Activated CD4-positive, alpha-beta T cell treated with anti-CD3 and anti-CD28 coated beads, Interleukin-2, amount 50 U/mL, for 4 hours (primary cell): ENCODE measurements at places on chromosomes 13 and 19.

DNA sequence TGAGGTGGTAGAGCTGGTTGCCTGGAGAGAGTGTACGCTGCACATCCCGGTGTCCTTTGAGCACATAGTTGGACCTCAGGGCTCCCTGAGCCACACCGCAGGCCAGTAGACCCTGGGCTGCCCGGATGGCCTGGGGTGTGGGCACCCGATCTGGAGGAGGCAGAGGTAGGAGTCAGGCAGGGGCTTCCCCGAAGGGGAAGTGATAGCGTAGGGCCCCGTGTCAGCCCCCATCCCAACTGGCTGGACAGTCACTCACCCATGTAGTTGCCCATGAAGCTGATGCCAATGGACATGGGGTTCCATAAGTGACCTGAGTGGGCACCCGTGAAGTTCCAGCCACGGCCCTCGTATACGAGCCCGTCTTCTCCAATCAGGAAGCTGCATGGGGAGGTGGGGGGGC is 3.6 kb downstream of the PGLYRP1 start:
- no peak for DNase-seq

GRCh38 chr13:34419025-34419424 is 523.0 kb upstream of the NBEA start:
- no peak for DNase-seq

DNA sequence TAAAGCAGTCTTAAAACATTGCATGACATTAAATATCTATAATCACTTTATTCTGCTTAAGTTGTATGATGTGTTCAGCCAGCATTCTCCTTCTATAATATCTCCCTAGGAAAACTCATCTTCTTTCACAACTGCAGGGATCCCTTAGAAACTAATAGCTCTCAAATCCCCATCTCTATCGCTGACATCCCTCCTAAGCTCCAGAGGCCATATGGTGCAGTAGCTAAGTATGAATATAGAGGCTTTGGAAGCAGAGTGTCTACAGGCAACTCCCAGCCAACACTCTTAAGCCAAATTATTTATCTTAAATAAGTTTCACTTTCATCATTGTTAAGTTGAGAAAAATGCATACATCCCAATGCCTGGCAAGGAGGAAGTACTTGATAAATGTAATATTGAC is 349.5 kb upstream of the MIR17HG start:
- no peak for DNase-seq

- DNase-seq = no peak
Observed at GRCh38 chr19:56084835-56085536, 36.1 kb downstream of the ZNF787 start.

DNA sequence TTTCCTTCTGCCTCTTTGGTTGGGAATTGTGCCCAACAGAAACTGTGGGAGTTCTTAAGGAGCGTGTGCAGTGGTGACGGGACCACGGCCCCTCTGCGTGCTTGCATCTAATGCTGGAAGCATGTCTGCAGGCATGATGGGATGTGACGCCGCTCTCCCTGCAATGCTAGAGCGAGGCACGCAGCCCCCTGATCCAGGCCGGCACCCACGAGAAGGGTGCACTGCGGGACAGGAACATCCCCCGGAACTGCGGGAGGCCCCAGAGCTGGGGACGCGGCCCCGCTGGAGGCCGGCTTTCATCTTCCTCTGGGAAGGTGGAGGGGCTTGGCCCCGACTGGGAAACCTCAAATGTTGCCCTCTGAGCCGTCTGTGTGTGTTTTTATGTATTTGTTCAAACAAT is 32.7 kb downstream of the TMEM255B start:
- no peak for DNase-seq

GRCh38 chr19:10683064-10683426 is 18.2 kb upstream of the QTRT1 start:
- no peak for DNase-seq

DNA sequence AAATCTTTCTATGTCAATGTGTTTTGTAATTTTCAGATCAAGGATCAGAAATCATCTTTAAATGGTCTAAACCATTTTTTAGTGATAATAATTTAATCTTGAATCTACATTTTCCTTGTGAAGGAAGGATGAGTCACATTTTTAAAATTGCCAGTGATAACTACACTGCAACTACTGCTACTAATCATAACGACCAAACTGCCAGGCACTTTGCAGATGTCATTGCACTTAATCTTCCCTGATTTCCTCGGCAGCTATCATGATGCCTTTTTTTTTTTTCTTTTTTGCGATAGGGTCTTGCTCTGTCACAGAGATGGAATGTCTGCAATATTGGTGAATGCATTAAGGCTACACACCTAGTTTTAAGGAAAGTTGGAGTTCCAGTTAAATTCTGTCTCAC is 41.4 kb upstream of the SLC10A2 start:
- DNase-seq = no peak

DNA sequence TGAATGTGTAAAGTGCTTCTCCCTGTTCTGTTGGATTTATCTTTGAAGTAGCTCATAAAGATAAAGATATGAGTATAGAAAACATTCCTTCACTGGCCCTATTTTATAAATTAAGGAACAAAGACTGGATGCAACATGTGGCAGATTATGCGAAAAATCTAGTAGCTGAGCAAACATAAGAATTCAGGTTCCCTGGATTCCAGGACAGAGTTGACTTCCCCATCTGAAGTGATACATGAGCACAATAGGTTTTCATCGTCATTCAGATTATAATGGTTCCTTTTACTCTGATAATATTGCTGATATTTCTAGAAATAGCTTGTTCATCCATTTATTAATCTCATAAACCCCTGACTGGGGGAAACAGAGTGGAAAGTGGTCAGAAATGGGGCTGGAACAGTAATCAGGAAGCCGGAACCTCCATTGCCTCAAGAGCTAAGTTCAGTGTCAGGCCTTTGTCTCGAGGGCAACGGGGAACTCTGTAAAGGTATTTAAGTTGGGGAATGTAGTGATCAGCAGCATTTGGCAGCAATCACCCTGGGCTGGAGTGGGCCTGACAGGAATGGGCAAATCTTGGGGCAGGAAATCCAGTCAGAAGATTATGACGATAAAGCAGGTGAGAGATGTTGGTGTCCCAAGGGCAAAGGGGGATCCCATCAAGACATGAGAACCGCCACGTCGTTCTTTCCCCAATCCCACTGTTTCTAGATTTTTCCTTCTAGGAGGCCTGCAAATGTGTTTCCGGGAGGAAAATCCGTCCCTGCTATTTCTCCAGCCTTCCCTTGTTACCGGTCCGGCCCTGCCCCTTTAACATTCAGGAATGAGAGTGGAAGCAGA is 232.5 kb upstream of the SERP2 start:
- DNase-seq = no peak

GRCh38 chr13:87981416-87981815 is 310.2 kb downstream of the SLITRK5 start:
- DNase-seq = no peak

DNA sequence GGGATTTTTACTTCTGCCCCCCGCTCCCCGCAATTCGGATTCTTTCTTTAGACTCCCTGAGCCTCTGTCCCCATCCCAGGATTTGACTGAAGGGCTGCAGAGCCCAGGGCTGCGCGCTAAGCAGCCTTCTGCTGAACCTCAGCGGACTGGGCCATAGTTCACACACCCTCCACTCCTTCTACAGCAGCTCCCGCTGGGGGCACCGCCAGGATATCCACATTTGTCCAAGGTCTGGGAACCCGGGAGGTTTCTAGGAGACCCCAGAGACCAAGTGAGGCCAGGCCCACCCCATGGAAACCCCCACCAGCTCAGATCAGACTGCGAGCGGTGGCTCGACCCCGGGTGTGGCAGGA is 463.3 kb downstream of the ITGBL1 start:
- DNase-seq = no peak

DNA sequence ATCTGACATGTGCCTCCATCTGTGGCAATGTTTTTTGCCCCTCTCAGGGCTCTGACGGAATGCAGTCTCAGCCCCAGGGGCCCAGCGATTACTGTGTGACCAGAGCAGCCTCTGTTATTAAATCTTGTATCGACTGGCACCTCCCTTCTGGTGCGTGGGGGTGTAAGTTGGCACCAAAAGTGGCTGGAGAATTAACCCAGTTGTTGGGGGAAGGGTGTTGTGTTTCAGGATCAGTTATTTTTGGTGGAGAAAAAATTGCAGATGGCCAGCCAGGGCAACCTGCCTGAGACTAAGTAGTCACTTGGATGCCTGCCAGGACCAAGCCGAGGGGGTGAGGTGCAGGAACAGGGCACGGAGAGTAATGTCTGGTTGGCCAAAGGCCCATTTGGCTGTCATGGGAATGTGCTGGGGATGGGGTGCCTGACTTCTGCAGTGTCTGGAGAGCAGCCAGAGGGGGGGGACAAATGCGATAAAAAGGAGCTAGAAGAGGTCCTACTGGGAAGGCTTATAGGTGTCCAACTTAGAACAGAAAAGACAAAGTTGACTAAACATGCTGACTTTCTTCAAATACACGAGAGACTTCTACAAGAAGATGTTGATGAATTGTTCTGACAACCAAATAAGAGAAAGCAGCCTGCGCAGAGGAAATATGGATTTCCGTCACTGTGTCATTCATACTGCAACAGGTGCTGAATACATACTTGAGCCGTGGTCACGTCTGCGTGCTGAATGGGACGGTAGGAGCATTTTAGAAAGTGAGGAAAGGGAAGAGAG is 69.8 kb downstream of the SIAH3 start:
- DNase-seq = no peak

DNA sequence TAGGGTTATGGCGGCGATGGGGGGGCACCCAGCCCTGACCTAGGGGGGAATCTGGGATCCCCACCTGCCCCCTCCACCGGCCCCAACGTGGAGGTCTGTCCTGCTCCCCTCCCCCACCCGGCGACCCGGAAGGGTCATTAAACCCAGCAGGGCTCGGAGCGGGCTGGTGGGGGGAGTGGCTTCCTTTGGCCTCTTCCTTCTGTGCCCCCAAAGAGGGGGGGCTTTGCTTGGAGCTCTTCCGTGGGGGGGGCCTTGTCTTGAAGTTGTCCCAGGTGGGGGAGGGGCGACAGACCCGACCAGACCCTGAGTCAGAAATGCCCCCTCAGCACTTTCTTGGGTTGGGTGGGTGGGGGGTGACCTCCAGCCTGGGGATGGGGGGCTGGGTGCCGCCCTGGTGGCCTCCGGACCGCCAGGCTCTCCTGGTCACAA is 1.5 kb downstream of the ARID3A start:
- DNase-seq = no peak

DNA sequence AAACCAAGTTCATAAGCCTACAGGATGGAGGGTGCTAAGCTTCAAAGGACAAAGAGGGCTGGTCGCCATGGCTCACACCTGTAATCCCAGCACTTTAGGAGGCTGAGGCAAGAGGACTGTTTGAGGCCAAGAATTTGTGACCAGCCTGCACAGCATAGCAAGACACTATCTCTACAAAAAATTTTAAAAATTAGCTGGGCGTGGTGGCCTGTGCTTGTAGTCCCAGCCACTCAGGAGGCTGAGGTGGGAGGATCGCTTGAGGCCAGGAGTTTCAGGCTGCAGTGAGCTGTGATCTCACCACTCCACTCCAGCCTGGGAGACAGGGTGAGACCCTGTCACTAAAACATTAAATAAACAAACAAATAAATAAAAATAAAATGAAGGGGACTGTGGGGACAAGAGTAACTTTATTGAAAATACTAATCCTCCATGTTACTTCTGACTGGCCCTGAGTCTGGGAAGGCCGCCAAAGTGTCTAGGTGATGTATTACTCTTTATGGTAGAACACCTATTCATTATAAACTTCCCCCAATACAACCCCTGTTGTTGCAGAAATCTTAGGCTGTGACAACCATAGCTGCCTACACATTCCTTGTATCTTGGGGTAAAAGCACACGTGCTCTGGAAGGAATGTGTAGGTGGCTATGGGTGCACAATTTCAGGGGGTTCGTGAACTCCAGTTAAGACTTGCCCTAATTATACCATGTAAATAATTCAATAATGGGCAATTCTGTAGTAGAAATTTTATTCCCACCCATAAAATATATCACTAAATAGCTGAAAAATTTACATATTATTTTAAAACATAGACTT is 14.6 kb upstream of the URAD start:
- no peak for DNase-seq

DNA sequence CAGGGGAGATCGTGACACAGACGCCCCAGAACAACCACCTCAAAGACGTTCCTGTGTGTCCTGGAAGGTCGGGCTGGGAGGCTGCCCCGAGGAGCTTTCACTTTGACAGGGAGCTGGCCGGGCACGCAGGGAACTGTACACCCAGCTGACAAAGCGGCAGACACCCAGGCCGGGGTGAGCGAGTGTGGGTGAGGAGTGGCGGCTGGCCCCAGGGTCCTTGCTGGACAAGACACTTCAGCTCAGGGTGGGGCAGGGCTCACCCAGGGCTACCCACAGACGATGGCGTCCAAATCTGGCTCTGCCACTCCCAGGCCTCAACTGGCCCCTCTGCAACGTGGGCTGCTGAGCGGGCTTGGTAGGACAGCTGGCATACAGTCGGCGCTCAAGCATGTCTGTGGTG is 2.0 kb downstream of the FGF22 start:
- DNase-seq = no peak

- DNase-seq = no peak
Observed at GRCh38 chr13:94204946-94205345, 274.5 kb downstream of the DCT start.

- peak; percentile 61 for DNase-seq
Observed at GRCh38 chr19:23283925-23284324, 33.7 kb upstream of the ZNF724 start.

- peak; percentile 69 for DNase-seq
Observed at GRCh38 chr19:54188215-54188871, 1.0 kb downstream of the MBOAT7 start.

- DNase-seq = no peak
Observed at GRCh38 chr13:37686501-37686900, 87.9 kb upstream of the POSTN start.

DNA sequence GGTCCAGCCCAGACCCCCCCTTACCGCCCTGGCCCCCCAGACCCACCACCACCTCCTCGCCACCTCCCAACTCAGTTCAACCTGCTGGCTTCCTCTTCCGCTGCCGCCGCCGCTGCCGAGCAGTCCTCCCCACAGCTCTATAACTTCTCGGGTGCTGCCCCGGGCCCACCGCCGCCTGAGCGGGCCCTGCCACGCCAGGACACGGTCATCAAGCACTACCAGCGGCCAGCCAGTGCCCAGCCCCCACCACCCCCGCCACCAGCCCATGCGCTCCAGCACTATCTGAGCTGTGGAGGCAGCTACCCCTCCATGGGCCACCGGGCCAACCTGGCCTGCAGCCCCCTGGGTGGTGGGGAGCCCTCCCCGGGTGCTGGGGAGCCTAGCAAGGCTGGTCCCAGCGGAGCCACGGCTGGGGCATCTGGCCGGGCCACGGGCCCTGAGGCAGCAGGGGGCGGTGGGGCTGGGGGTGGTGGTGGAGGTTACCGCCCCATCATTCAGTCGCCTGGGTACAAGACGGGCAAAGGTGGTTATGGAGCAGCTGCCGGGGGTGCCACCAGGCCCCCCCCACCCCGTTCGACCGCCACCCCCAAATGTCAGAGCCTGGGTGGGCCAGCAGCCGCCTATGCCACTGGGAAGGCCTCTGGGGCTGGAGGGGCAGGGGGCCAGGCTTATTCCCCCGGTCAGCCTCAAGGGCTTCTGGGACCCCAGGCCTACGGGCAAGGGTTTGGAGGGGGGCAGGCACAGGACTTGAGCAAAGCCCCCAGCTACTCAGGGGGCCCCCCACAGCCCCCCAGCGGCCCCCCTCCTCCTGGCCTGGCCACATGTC is 4.2 kb downstream of the PRR12 start:
- DNase-seq = no peak

GRCh38 chr19:40264314-40265054 is 20.7 kb downstream of the AKT2 start:
- no peak for DNase-seq
